ENCODE measurements at places on chromosomes 7 and 10.

DNA sequence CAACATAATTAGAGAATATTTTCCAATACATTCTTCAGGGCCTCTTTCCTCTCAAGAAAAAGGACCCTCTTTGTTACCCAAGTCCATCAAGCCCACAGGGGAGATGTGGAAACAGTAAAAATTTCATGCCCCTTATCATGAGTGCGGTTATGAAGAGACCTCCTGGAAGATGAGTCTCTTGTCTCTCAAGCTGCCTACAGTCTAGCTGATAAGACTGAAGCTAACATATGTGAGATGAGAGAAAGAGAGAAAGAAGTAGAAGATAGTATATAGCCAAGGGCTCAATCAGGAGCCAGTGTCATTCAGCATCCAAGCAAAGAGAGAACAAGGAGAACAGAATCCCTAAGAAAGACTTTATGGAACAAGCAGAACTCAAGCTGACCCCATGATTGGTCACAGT, 75.9 kb upstream of the CABCOCO1 start:
- no peak for DNase-seq

- no peak for DNase-seq
Measured at GRCh38 chr7:139431010-139431409, 52.5 kb downstream of the KLRG2 start.

GRCh38 chr10:126598009-126598408, 72.5 kb downstream of the C10orf90 start:
- DNase-seq, result no peak

DNA sequence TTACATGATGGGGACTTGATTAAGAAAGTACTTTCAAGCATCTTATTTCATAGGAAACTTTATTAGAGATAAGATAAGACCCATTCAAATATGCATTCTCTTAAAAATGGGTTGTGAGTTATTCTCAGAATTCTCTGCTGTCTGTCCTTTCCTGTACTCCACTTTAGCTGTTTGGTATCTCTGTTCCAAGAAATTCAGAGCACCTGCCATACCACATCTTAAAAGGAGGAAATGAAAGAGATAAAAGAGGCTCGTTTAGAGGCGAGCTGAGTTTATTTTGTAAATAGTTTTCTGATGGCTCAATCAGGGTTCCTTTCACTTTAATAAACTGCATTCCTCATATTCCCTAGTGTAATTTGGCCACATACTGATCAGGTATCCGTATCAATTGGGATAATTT, 87.2 kb downstream of the MDFIC start:
- DNase-seq, result no peak

- no peak for DNase-seq
Measured at GRCh38 chr7:123241809-123242208, 42.0 kb upstream of the SLC13A1 start.

- DNase-seq, result no peak
Measured at GRCh38 chr7:22969010-22969431, 44.9 kb downstream of the HYCC1 start.

GRCh38 chr7:106353944-106354343, 69.2 kb upstream of the NAMPT start:
- DNase-seq, result no peak

- no peak for DNase-seq
Measured at GRCh38 chr10:49374740-49375139, 21.1 kb downstream of the DRGX start.

GRCh38 chr10:114368057-114368391, 36.3 kb downstream of the AFAP1L2 start:
- no peak for DNase-seq

DNA sequence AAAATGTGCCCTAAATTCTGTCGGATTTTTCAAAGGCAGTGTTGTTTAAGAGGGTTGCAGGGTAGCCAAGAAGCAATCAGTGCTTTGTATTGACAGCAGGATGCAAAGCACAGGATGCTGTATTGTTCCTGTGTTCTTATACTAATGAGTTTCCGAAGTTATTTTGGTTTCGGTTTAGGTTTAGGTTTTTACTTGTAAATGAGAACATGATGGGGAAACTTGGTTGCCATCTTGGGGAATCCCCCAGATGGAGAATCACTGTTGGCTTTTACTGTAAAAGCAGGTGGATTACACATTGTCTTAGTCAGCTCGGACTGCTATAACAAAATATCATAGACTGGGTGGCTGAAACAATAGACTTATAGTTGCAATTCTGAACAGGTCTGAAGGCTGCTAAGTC, 72.1 kb downstream of the INHBA start:
- DNase-seq, result no peak

DNA sequence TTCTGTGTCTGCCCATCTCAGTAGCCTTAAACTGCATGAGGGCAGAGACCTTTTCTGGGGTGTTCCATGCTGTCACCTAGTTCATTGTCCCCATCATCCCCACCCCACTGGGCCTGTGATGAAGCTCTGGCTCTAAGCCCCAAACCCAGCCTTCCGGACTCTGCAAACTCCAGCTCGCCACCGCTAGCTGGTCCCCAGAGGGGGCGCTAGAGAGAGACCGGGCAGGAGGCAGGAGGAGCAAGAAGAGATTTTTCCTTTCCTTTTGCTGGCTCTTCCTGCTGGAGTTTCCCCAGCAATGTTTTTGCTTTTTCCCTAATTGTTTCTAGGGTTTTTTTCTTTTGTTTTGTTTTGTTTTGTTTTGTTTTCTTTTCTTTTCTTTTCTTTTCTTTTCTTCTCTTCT, 234.4 kb downstream of the TEX36 start:
- no peak for DNase-seq

GRCh38 chr10:61662794-61663259, at the start of gene CABCOCO1:
TSS of gene CABCOCO1 (plus strand) at chr10:61662929. CDS start at chr10:61662973, 44 bp downstream.
- DNase-seq, result no peak

GRCh38 chr10:71396711-71397295, at the start of gene CDH23:
TSS of gene CDH23 (plus strand) at chr10:71396920. CDS start at chr10:71439832, 42,912 bp downstream.
- DNase-seq, result no peak

DNA sequence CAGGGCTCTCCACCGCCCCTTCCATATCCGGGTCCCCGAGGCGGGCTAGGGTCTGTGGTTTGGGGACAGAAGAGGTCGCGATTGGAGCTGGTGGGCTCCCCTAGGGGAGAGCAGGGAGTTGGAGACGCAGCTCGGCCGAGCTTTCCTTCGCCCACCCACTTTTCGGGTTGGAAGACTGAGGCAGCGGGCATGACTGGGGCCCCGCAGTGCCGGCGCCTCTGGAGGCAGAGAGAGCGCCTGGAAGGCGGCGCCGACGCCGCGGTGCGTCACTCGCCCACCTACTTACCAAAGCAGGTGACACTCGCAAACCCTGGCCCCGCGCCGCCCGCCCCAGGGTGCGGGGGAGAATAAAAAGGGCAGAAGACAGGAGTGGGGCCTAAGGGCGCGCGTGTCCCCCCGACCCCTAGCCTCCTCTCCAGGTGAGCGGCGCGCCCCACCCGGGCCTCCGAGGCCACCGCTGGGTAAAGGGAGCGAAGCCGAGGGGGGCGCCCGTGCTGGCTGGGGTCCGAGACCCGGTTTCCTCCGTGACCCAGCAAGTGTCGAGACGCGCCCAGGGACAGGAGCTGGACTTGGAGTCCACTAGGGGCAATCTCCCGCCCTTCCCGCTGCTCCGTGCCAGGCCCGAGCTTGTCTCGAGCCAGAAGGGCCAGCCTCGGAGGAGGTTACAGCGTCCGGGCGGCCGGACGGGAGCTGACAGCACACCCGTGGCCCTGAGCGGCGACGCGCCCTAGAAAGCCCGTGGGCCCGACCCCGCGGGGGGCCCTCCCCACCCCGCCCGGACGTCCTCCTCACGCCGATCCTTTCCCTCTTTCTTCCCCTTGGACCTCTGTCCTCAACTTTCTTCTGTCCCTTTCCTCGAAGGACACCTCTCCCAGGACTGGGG, 34.4 kb upstream of the GRID1 start:
- peak; percentile 68 for DNase-seq

All from activated CD8-positive, alpha-beta memory T cell treated with anti-CD3 and anti-CD28 coated beads for 4 hours (primary cell).